T-cell (primary cell): ENCODE measurements at places on chromosomes 16 and 17. TPM values are rescaled to one million over a fixed set of nuclear protein-coding genes. Genes with fewer than 3 reads are reported as not detected.

Gene KRTAP2-3
- not detected for total RNA-seq

Gene SLC2A4
- not detected for total RNA-seq

Gene ABCC6
- total RNA-seq: 0.12 TPM

Gene GP1BA
- total RNA-seq: not detected

Gene CSH1
- total RNA-seq: not detected

Gene MSLN
- total RNA-seq: not detected

Gene ZNF200
- total RNA-seq: 20.1 TPM

Gene RCVRN
- 0.37 TPM for total RNA-seq

Gene TCAP
- total RNA-seq: 6.6 TPM

Gene RNF112
- 1.2 TPM for total RNA-seq

Gene NXN
- 0.58 TPM for total RNA-seq

Gene ITGB3
- total RNA-seq: 0.26 TPM

Gene TOM1L1
- not detected for total RNA-seq

Gene KIF2B
- total RNA-seq: not detected

Gene RASL10B
- 0.38 TPM for total RNA-seq
